Vagina (tissue), 2 donors: ENCODE measurements at places on chromosomes 4 and X.

DNA sequence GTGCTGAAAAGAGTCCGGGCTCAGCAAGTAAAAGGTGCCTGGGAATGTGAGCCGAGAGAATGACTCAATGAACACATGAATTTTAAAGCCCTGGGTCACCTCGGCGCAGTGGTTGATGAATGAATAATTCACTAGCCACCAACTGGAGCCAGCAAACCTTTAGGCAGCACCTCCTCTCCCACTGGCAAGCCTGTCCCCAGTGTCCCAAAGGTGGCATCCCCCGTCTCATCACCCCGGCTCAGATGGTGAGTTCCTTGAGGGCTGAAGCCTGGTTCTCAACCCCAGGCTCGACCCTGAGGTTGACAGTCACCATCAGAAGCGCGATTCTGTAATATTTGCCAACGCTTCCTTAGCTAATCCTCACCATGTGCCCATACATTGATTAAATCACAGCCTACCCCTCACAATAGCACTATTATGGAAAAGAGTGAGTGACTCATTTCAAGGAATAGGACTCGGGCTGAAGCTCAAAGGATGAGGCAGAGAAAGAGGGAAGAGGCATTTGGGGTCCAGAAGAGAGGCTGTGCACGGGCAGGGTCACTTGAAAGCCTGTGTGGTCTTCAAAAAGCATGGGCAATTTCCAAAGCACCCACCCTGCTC lies 2.7 kb upstream of the CCNQ start:
- no peak overlapping the region for H3K4me3 ChIP-seq
- DNase-seq: no peak
- no peak overlapping the region for H3K27ac ChIP-seq
- no peaks in the 10 kb centered on the region for H3K36me3 ChIP-seq

GRCh38 chrX:133265331-133265730 lies 47.2 kb upstream of the TFDP3 start:
- H3K4me1 ChIP-seq: no peaks in the 10 kb centered on the region
- H3K27me3 ChIP-seq: no peaks in the 10 kb centered on the region
- H3K27ac ChIP-seq: no peak overlapping the region
- H3K36me3 ChIP-seq: no peaks in the 10 kb centered on the region

GRCh38 chr4:124640022-124640730 lies 72.4 kb downstream of the ANKRD50 start:
- H3K4me1 ChIP-seq: peaks cover 5% of the 10 kb centered on the region
- H3K4me3 ChIP-seq: no peak overlapping the region
- H3K27me3 ChIP-seq: no peaks in the 10 kb centered on the region
- H3K27ac ChIP-seq: no peak overlapping the region
- H3K36me3 ChIP-seq: no peaks in the 10 kb centered on the region

DNA sequence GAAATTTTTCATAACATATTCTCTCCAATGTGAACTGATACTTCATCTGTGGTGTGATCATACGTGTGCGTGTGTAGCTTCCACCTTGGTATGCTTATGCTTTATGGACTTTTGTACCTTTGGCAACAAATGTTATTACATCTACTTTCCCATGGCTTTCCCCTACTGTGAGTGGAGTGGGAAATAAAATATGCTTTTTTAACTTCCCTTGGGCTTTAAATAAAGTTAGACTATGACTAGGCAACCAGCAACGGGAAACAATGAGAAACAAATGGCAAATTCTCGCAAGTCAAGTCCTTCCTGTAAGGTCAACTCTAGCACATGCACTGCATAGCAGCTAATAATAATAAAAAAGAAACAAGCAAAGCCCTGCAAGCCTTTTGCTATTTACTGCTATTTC lies 205.0 kb upstream of the PDE5A start:
- H3K27ac ChIP-seq: no peak overlapping the region
- no peaks in the 10 kb centered on the region for H3K27me3 ChIP-seq
- no peaks in the 10 kb centered on the region for H3K36me3 ChIP-seq
- no peak for DNase-seq
- no peak overlapping the region for H3K4me3 ChIP-seq
- no peaks in the 10 kb centered on the region for H3K4me1 ChIP-seq

GRCh38 chr4:95118497-95118896 lies 360.7 kb downstream of the BMPR1B start:
- no peaks in the 10 kb centered on the region for H3K27me3 ChIP-seq
- no peak for DNase-seq
- no peak overlapping the region for H3K4me3 ChIP-seq
- H3K27ac ChIP-seq: no peak overlapping the region
- no peaks in the 10 kb centered on the region for H3K4me1 ChIP-seq

DNA sequence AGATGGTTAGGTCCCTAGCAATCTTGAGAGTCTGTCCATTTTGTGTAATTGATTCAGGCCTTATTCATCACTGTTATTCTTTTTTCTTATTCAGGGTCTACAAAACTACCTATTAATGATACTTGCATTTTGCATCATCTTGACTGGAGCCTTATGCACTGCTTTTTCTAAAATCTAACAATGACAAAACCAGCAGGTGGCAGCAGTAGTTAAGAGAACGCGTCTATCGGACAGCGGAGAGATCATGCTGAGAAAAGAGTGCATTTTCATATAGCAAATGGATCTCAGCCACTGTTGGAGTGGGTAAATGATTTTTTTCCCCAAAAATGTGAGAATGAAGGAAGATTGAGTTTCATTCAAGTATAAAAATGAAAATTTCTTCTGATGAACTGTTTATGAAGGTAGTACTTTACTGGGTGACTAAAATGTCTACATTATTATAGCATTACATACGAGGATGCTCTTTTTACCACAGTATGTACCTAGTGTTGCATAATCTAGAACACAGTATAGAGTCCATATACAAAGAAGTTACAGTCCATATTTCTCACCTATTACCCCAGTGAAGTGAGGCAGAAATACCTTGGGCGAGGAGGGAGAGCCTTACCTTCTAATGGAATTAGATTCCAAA lies 43.2 kb downstream of the TMEM144 start:
- no peaks in the 10 kb centered on the region for H3K4me1 ChIP-seq
- no peaks in the 10 kb centered on the region for H3K36me3 ChIP-seq
- H3K4me3 ChIP-seq: no peak overlapping the region

GRCh38 chr4:2891294-2891693 lies 47.6 kb downstream of the ADD1 start:
- no peak for DNase-seq
- H3K27me3 ChIP-seq: no peaks in the 10 kb centered on the region
- no peak overlapping the region for H3K27ac ChIP-seq

- no peak overlapping the region for H3K27ac ChIP-seq
- no peaks in the 10 kb centered on the region for H3K27me3 ChIP-seq
- DNase-seq: peak; percentile 77
- no peaks in the 10 kb centered on the region for H3K36me3 ChIP-seq
- H3K4me1 ChIP-seq: peaks cover 7% of the 10 kb centered on the region
- no peak overlapping the region for H3K4me3 ChIP-seq
Measured at GRCh38 chrX:68646421-68646820, 1.0 kb upstream of the STARD8 start.

DNA sequence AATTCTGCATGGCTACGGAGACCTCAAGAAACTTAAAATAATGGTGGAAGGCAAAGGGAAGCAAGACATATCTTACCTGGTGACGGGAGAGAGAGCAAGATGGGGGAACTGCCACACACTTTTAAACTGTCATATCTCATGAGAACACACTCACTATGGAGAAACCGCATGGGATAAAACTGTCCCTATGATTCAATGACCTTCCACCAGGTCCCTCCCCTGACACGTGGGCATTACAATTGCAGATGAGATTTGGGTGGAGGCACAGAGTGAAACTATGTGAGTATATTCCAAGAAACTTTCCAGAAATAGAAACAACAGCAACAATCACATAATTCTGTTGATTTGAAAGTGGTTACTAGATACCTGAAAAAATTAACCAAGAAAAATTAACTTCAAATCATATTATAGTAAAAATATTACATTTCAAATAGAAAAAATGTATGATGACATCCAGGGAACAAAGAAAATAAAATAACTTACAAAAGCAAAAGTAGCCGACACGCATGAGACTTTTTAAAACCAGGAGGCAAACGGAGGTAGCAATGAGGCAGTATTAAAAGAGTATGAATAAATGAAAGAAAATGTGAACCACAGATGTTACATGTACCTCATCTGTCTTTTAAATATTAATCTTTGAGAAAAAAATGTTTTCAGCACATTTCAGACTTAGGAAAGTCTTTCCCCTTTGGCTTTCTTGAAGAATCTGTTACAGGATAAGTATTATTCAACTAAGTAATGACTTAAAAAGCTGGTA lies 879.5 kb downstream of the TECRL start:
- no peak for DNase-seq
- no peaks in the 10 kb centered on the region for H3K4me1 ChIP-seq
- H3K27ac ChIP-seq: no peak overlapping the region
- no peaks in the 10 kb centered on the region for H3K36me3 ChIP-seq
- no peak overlapping the region for H3K4me3 ChIP-seq

DNA sequence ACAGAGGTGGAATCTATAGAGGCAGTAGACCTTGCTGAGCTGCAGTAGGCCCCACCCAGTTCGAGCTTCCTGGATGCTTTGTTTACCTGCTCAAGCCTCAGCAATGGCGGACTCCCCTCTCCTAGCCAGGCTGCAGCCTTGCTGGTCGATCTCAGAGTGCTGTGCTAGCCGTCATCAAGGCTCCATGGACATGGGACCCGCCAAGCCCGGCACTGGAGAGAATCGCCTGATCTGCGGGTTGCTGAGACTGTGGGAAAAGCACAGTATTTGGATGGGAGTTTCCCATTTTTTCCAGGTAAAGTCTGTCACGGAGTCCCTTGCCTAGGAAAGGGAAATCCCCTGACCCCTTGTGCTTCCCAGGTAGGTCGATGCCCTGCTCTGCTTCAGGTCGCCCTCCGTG lies 124.8 kb upstream of the KLF8 start:
- H3K27ac ChIP-seq: no peak overlapping the region
- H3K4me1 ChIP-seq: no peaks in the 10 kb centered on the region
- no peak for DNase-seq
- H3K36me3 ChIP-seq: no peaks in the 10 kb centered on the region
- no peak overlapping the region for H3K4me3 ChIP-seq

GRCh38 chrX:107102980-107103379 lies 15.6 kb downstream of the RBM41 start:
- DNase-seq: no peak
- H3K27ac ChIP-seq: no peak overlapping the region
- H3K4me3 ChIP-seq: no peak overlapping the region
- no peaks in the 10 kb centered on the region for H3K27me3 ChIP-seq
- no peaks in the 10 kb centered on the region for H3K36me3 ChIP-seq

DNA sequence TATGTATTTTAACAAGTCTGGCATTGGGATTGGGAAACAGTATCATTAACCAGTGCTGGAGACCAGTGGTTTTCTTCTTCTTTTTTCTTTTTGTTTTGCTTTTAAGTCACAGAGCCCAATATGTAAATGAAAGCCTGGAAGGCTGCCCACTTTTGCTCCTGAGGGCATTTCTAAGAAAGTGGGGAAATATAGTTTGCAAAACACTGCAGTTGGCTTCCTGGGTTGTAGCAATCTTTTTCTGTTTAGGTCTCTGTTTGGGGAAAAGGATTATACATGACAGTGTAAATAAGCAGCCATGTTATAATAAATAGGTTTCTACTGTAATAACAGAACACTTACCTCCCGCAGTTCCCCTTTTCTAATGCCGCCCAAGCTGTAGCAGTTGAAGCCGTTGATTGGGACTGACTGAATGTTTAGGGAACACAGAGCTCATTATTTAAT lies 105.5 kb downstream of the TMEM164 start:
- H3K27ac ChIP-seq: no peak overlapping the region
- no peaks in the 10 kb centered on the region for H3K27me3 ChIP-seq
- H3K36me3 ChIP-seq: no peaks in the 10 kb centered on the region
- H3K4me3 ChIP-seq: no peak overlapping the region
- H3K4me1 ChIP-seq: no peaks in the 10 kb centered on the region

DNA sequence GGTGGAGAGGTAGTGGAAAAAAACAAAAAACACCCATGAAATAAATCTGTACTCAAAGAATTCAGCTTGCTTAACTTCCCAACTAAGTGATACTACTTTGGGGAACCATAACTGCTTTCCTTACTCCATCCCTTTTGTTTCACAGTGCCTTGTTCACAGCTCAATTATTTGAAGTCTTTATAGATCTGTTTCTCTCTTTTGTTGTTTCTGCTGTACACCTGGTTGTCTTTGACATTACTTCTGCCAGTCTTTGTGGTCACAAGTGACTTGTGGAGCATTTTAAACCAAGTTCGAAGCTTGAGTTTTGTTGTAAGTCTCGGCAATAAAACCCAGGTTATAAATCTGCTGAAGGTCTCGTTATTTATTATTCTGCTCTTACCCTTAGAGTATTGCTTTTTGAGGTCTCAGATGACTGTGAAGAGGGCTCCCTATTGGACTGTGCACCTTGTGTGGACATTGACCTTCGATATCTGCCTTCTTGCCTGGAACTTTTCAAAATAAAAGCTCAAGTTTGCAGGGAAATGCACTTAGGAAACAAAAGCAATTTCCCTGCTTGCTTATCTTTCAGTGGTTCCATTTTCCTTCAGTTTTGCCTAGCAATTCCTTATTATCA lies 59.8 kb downstream of the ANK2 start:
- no peaks in the 10 kb centered on the region for H3K27me3 ChIP-seq
- no peaks in the 10 kb centered on the region for H3K4me1 ChIP-seq
- H3K27ac ChIP-seq: no peak overlapping the region
- no peak for DNase-seq

DNA sequence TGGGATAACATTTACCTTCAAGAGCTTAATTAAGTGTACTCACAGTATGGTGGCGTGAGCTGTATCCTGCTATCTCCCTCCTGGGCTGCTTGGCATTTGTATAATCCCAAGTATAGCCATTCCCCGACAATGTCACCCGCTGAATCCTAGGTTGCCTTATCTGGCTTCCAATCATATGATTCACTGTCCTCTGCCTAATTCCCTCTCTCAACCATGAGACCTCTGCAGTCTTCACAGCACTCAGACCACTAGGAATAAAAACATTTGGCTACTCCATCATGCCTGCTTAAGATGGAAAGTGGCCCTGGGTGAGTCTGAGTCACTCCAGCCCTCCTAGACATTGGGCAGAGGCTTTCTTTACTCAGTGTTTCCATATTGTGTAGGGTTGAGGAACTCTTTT lies 28.9 kb upstream of the WDFY3 start:
- H3K4me1 ChIP-seq: no peaks in the 10 kb centered on the region
- H3K27me3 ChIP-seq: no peaks in the 10 kb centered on the region
- no peak overlapping the region for H3K4me3 ChIP-seq
- H3K36me3 ChIP-seq: no peaks in the 10 kb centered on the region
- DNase-seq: no peak
- H3K27ac ChIP-seq: no peak overlapping the region

DNA sequence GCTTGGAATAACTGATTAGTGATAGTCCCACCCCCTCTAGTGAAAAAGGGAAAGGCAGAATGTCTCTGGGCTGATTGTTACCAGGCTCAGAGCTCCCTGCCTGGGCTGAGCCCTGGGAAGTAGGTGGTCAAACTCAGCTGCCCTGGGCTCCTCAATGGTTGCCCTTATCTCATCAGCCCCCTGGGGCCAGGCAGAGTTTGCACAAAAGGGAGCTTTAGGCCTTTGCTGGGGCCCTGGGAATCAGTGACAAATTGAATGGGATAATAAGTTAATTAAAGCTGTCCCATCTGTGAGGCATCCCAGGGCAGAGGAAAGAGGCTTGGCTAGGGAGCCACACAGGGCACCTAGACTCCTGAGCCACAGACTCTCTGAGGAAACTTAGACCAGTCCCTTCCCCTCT lies 89.0 kb downstream of the EFNB1 start:
- DNase-seq: no peak
- no peak overlapping the region for H3K4me3 ChIP-seq
- no peak overlapping the region for H3K27ac ChIP-seq
- no peaks in the 10 kb centered on the region for H3K4me1 ChIP-seq
- no peaks in the 10 kb centered on the region for H3K36me3 ChIP-seq
